ENCODE measurements at places on chromosomes 4 and X. TPM values are rescaled to one million over a fixed set of nuclear protein-coding genes. Genes with fewer than 3 reads are reported as not detected.
A peak's percentile ranks its signal among the peaks of the same experiment; 100 is the strongest.

DNA sequence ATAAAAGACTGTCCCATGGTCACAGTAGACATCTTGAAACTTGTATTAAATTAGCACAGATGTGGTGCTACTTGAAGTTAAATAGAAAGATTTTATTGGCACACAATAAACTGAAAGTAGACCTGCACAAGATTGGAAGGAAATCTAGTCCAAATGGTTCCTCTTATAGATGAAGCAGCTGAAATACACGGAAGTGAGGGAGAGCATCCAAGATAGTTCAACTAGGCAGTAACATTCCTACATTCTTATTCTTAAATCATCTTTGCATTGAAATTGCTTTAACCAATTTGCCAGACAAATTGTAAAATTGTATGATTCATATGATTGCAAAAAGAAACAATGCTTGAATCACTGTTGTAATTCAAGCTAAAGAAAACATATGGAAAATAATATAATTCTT, 87.6 kb upstream of the VCX3B start:
- no peak for DNase-seq

CENPU gene
- total RNA-seq, result 23.1 TPM

GRCh38 chrX:77771601-77772000, 14.4 kb downstream of the ATRX start:
- no peak for DNase-seq

DNA sequence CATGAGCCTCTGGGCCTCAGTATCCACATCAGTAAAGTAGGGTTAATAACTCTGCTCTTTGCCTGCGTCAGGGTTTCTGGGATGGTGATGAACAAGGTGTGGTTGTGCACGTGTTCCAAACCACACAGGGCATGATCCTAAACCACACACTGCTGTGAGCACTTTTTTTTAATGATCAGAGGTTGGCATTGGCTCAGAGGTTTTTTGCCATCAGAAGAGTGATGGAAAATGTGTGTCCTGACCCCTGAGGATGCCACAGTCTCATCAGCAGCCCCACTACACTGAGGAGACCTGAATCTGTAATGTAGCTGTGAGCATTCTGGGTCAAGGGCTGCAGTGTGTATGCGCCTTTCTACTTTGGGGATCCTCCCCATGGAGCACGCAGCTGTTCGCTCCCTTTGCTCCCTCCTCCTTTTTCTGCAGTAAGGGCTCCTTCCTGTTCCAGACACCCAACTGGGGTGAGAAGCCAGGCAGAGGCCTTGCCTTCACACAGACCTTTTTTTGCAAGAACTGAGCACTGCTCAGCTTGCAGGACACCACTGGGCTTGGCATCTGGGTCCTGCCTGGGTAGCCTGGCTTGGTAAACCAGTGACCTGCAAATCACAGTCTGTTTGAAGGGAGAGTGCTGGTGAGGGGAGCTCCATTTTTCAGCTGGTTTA, 87.5 kb downstream of the MAMLD1 start:
- DNase-seq, result no peak

LYAR gene
- total RNA-seq, result 18.6 TPM

DNA sequence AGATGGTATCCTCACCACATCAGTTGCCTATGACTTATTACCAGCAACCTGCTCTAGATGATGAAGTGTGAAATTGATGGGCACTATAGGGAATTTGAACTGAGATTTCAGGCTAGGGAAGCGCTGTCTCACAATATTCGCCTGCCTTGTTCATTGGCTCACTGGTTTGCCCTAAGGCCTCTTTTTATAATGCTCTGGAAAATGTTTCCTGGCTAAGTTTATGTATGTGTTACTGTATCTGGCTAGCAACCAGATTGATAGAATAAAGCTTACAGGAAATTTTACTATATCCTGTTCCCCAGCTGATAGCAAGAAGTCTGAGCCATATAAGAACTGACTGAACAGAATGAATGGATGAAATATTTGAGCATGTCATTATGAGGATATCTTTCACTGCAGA, 71.6 kb downstream of the GSTCD start:
- no peak for DNase-seq

DNA sequence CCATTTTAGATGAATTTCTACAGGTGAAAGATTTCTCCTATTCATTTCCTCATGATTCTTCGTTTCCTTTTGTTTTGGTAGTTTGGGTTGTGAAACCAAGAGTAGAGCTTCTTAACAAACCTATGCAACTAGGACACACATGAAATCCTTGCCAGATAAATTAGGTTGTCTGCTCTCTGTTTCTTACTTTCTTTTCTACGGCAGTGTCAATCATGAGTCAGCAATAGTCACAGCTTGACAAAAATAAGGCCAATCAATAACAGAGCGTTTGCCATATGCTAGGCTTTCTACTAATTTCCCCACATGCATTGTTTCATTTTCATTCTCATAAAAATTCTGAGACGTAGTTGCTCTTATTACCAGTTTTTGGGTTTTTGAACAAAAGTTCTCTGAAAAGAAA, 20.3 kb downstream of the CLRN2 start:
- no peak for DNase-seq

DNA sequence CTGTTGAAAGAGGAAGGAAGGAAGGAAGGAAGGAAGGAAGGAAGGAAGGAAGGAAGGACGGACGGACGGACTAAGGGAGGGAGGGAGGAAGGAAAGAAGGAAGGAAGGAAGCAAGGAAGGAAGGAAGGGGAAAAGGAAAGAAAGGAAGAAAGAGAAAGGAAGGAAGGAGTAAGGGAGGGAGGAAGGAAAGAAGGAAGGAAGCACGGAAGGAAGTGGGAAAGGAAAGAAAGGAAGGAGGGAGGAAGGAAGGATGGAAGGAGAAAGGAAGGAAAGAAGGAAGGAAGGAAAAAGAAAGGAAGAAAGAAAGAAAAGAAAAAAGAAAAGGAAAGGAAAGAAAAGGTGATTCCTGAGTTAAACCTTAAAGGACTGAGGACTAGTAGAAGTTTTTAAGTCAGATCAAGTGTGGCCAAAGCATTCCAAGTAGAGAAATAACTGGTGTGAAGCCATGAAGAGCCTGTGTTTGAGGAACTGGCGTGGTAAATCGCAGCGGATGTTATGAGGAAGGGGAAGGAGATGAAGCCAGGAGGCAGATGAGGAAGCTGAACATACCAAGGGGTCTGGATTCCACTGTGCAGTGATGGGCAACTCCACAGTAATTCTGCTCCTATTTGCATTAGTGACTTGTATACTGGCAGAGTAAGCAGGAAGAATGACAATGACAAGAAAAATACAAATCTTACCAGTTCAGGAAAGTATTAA, 163.5 kb downstream of the MGST2 start:
- no peak for DNase-seq

DNA sequence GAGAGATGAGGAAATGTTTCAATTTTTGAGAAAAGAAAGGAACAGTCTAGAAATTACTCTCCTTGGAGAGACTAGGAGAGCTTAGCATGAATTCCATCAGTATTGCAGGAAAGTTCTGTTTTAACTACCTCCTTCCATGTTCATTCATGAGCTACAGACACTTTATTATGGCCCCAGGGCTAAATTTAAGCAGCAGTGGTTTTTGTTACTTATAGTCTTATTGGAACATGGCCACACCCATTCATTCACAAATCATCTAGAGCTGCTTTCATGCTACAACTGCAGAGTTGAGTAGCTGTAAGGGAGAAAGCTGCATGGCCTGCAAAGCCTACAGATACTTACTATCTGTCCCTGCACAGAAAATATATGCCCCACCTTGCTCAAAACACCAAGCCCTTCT, 81.7 kb downstream of the SHISA3 start:
- no peak for DNase-seq

GRCh38 chrX:150527108-150527507, 41.3 kb upstream of the MTM1 start:
- DNase-seq, result no peak

SPOCK3 gene
- total RNA-seq, result 7.1 TPM

GRCh38 chrX:150361070-150361776, 1.9 kb upstream of the MAMLD1 start:
- peak; percentile 65 for DNase-seq

GRCh38 chr4:138334346-138335016, 92.3 kb upstream of the SLC7A11 start:
- no peak for DNase-seq

GRCh38 chr4:73343432-73343831, 60.7 kb upstream of the ALB start:
- no peak for DNase-seq

DNA sequence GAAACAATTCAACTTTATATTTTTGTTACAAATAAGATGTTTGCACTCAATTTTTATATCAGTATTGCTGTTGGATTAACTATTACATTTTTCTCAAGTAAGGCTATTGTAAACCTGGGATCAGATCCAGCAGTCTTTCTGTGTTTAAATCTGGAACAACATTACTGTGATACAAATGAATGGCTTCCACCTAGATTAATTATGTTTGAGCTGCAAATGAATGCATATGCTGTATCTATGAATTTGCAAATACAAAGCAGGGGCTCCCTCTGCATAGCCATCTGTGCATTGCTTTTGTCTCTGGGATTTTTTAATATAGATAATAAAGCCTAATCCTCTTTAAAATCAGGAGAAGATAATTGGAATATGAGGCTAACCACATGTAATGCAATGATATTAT, 69.8 kb upstream of the NEIL3 start:
- DNase-seq, result no peak

BEND2 gene
- total RNA-seq, result not detected

- no peak for DNase-seq
Measured at GRCh38 chrX:103726477-103726876, 15.8 kb downstream of the TMEM31 start.

DNA sequence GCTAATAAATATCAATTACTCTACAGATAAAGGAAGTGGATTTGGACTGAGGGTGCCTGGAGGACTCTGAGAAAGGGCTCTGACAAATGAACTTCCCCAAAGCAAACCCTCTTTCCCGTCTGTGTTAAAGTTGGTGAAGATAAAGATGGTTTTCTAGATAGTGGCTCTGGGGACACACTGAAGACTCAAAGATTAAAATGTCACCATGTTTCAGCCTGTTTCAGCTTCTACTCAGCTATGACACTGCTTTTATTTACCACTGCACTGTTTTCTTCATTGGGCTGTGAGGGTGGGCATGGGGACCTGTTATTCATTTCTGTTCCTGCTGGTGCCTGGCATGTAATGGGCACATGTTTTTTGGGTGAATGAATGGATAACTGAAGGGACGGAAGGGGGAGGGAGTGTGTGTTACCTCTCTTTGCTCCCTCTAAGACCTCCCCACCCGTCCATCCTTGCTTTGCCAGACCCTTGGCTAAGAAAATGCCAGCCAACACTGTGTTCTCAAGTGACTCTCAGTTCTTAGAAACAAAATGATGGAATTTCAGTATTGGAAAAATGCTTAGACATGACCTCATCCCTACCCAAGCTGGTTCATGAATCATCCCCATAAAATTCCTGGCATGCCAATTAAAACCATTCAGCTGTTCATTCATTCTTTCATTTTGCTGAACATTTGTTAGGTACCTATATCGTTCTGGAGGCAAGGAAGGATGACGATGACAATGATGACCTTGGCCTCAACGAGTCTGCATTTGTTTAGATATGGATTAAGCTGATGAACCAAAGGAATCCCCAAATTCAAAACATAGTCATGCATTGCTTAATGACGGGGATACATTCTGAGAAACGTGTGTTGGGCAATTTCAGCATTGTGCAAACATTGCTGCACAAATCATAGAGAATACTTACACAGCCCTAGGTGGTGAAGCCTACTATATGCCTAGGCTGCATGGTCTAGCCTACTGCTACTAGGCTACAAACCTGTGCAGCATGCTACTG, 13.4 kb upstream of the STK32B start:
- DNase-seq, result no peak

- no peak for DNase-seq
Measured at GRCh38 chrX:20265726-20266681, 705 bp downstream of the RPS6KA3 start.

GRCh38 chrX:115419069-115419468, 129.6 kb downstream of the LUZP4 start:
- no peak for DNase-seq

GRCh38 chr4:136664988-136665387, 867.3 kb downstream of the PCDH18 start:
- no peak for DNase-seq

DNA sequence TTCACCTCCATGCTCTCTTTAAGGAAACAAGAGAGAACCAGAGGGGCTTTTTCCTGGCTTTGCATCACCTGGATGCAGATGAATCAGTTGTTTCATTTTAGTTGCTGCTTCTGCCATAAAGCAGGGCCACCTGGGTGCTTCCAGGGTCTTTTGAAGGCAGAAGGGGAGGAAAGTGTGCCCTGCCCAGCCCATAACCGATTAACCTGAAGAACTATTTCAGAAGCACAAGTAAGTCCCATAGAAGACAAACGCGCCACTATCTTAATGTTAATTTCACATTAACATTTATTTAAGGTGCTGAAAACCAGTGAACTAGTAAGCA, 32.1 kb downstream of the IRF2 start:
- DNase-seq, result no peak

DNA sequence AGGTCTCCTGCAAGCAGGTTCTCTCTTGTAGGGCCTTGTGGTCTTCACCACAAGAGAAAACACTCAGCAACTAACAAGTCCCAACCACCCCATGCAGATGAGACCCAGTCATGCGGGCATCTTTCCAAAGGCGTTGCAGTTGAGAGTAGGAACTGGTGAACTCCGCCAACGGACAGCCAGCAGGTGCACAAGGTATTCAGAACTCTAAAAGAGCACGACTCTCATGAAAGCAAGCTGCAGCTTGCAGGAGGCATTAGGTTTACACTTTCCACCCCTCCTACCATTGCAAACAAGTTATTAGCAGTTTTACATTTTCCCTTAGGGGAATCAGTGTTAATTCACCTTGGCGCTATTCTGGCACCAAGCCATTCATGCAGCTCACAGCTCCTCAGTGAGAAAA, 173.4 kb upstream of the KIT start:
- DNase-seq, result no peak

- no peak for DNase-seq
Measured at GRCh38 chr4:62543002-62543401, 1342.9 kb downstream of the ADGRL3 start.

- no peak for DNase-seq
Measured at GRCh38 chrX:70549429-70549828, 104.8 kb downstream of the DLG3 start.

CT45A2 gene
- not detected for total RNA-seq

DNA sequence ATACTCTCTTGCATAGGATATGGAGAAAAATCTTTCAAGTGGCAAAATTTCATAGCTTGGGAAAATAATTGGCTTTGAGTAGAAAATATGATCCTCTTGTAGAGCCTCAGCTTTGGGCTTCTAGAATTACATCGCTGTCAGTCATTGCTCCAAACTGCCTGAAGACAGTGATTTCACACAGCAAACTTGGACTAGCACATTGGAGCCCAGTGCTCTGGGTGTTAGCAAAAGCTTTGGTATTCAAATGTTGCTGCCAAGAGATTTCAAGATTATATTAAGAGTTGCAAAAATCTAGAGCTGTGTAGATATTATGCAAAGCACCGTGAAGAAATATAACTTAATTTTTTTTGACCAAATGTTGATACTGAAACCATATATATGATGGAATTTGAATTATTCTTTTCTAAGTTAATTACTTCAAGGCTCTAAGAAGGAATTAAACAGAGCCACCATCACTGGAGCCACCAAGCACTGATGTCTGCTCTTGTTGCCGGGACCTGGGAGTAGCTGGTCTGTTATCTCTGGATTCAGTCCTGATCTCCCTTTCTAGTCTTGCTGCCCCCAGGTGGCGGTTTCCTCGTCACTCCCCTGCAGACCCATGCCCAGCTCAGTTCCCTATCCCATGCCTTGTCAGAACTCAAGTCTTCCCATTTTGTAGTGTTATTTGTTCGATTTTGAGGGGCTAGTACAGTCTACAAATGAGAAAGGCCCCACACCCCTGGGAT, 260.7 kb upstream of the SFRP2 start:
- DNase-seq, result no peak

GRCh38 chr4:106624671-106625070, 256.1 kb upstream of the GIMD1 start:
- no peak for DNase-seq
